Parietal lobe (tissue), 2 donors: ENCODE measurements at places on chromosomes 4 and X. TPM values are rescaled to one million over a fixed set of nuclear protein-coding genes. Genes with fewer than 3 reads are reported as not detected.

The TRIM75 gene
- not detected for total RNA-seq

The CT45A3 gene
- total RNA-seq: not detected

The COL4A6 gene
- 6.3 TPM for total RNA-seq

The SULT1E1 gene
- total RNA-seq: 2.8 TPM

The ERAS gene
- not detected for total RNA-seq

The MAOA gene
- total RNA-seq: 7.8 TPM

The CC2D2A gene
- total RNA-seq: 39.4 TPM

The POLR2B gene
- total RNA-seq: 192 TPM

The SMIM31 gene
- total RNA-seq: not detected

The PHEX gene
- 3.1 TPM for total RNA-seq

The TCEAL5 gene
- total RNA-seq: 6.6 TPM

The TNMD gene
- not detected for total RNA-seq

The ARMCX1 gene
- total RNA-seq: 71.4 TPM

The RNF212 gene
- 4.4 TPM for total RNA-seq

The FRMPD4 gene
- 34.1 TPM for total RNA-seq

The CFI gene
- total RNA-seq: 1.6 TPM

The PALLD gene
- 55.4 TPM for total RNA-seq

The DMP1 gene
- not detected for total RNA-seq

The CHST7 gene
- total RNA-seq: 5.0 TPM

The DRP2 gene
- 8.5 TPM for total RNA-seq

The STATH gene
- not detected for total RNA-seq

The MAGEA10 gene
- not detected for total RNA-seq

The FATE1 gene
- total RNA-seq: not detected

The NIPAL1 gene
- total RNA-seq: 1.3 TPM

The YY2 gene
- 4.4 TPM for total RNA-seq

The ASB12 gene
- 0.63 TPM for total RNA-seq

The HSD17B13 gene
- 0.94 TPM for total RNA-seq

The STARD8 gene
- 2.2 TPM for total RNA-seq

The MGAT4D gene
- not detected for total RNA-seq

The TASL gene
- total RNA-seq: 0.31 TPM

The AMER1 gene
- 14.4 TPM for total RNA-seq

The EGF gene
- 0.31 TPM for total RNA-seq

The MID2 gene
- 12.2 TPM for total RNA-seq

The SLC16A2 gene
- 24.7 TPM for total RNA-seq

The BMP2K gene
- total RNA-seq: 81.1 TPM

The MAGEA4 gene
- not detected for total RNA-seq

The YIPF7 gene
- total RNA-seq: 2.5 TPM

The GPM6B gene
- total RNA-seq: 362 TPM

The NSUN7 gene
- 7.8 TPM for total RNA-seq

The FGF13 gene
- total RNA-seq: 91.7 TPM

The AREG gene
- not detected for total RNA-seq

The RAB41 gene
- total RNA-seq: not detected
